ENCODE measurements at places on chromosomes 13 and 19.
A peak's percentile ranks its signal among the peaks of the same experiment; 100 is the strongest.

- DNase-seq: no peak
These were observed 261.3 kb downstream of the DACH1 start for GRCh38 chr13:71605744-71606143.

DNA sequence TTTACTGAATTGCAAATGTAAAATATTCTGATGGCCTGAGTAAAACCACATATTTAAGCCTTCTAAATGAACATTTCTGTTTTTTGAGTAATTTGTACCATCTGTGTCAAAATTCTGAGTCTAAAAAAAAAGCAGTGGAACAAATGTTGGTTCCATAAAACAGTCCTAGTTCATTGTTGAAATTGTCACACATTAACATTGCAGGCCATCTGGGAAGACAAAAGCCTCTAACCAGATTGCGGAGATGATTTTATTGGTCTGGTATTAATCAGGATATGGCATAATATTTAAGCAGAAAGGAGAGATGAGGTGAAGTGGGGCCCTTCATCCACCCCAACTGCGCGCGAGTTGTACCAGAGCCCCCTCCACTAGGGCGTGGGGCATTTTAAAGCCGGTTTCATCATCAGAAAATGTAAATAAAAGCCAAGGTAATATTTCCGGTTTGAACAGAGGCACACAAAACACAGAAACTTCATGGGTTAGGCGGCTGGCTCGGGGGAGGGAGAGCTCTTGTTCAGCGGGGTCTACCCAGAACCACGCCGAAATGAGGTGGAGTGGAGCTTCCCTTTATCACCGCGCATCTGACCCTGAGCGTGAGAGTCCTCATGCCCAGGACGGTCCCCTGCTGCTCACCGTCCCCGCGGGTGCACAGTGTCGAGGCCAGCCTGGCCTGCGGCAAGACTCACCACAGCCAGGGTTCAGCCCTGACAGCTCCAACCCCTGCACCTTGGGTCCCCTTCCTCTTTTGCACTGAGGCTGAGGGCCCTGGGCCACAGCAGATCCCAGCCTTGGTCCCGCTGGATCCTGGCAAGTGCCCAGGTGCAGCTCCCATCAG is 169.2 kb downstream of the URI1 start:
- peak; percentile 4 for DNase-seq

- DNase-seq: no peak
These were observed 233.0 kb upstream of the PRR20A start for GRCh38 chr13:56907766-56908165.

DNA sequence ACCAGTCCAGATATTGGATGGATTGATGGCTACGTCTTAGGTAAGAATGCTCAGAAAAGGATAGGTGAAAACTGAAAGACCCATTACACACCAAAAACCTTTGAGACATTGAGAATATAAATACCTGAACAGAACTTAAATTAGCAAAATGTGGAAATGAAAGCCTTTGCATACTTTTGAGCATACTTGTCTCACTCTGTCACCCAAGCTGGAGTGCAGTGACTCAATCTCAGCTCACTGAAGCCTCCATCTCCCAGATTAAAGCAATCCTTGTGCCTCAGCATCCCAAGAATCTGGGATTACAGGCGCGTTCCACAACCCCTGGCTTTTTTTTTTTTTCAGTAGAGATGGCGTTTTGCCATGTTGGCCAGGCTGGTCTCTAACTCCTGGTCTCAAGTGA is 695.3 kb downstream of the DACH1 start:
- no peak for DNase-seq

GRCh38 chr13:25874907-25875306 is 176.9 kb downstream of the SHISA2 start:
- DNase-seq: no peak

DNA sequence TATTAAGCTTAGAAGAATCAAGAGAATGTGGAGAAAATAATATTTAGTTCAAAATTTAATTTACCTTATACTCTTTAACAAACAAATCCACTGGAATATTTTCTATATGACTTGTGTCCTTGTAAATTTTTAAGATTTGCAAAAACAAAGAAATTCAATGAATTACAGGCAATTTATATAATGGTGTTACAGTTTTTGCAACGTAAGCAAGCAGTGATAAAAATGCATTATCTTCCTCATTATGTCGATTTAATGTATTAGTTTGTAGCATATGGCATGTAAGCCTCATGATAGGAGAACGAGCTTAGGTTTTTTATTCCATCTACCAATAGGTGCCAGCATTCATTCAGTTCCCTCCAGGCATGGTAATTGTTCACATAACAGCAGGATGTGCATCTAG is 100.0 kb upstream of the PCDH9 start:
- no peak for DNase-seq

DNA sequence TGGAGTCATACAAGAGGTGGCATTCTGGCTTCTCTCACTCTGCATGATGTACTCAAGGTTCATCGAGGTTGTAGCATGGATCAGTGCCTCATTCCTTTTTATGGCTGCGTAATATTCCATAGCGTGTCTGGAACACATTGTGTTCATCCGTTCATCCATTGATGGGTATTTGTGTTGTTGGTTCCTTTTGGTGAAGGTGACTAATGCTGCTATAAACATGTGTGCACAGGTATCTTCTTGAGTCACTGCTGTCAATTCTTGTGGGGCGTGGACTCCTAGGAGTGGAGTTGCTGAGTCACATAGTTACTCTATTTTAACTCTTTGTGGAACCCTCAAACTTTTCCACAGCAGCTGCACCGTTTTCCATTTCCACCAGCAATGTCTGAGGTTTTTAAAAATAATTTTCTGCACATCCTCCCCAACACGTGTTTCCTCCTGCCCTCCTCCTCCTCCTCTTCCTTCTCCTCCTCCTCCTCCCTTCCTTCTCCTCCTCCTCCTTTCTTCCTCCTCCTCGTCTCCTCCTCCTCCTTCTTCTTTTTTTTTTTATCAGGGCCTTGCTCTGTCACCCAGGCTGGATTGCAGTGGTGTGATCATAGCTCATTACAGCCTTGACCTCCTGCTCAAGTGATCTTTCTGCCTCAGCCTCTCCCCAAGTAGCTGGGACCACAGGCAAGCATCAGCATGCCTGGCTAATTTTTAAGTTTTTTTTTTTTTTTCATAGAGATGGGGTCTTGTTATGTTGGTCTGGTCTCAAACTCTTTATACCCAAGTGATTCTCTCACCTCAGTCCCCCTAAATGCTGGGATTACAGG is 2.0 kb upstream of the TMEM221 start:
- no peak for DNase-seq

DNA sequence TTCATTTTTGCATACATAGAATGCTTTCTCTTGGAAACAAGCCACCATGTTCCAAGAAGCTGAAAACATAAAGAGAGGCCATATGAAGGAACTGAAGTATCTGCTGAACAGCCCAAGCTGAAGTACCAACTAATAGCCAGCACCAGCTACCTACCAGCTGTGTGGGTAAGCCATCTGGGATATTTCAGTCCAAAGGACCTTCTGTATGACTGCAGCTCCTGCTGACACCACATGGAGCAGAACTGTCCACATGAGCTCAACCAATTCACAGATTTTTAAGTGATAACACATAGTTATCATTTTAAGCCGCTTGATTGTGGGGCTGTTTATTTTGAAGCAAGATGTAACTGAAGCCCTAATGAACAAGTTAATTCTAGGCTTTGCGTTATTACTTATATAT is 621.1 kb upstream of the KLHL1 start:
- no peak for DNase-seq

DNA sequence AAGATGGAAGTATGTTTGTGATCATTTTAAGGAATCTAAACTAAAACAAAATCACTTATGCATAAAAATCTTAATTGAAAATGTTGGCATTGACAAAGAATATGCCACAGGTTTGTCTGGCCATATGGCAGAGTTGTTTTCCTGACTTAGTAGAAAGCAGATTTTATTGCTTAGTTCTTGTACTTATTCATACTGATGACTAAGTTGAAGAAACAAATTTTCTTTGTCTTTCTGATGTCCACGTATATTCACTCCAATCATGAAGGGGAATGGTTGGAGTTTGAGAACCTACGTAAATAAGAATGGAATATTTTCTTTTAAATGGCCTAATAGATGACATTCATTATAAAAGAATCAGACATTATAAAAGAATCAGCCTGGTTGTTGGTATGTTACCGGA is 8.0 kb upstream of the GPC6 start:
- no peak for DNase-seq

DNA sequence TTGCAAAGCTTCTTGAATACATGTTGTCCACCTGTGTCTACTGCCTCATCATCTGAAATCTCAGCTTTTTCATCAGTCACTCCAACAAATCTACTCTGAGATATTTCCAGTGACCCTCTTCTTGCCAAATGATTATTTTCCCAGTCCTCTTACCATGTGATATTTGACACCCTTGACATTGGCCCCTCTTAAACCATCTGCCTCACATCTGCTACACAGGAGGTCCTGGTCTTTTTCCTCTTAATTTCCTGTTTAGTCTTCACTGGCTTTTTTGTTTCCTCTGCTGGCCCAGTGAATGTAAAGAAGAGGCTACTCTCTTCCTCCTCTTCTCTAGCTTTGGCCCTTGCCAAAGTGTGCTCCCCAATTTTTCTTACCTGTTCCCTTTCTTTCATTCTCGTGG is 218.7 kb downstream of the DNAJC15 start:
- DNase-seq: no peak

GRCh38 chr13:79775830-79776229 is 294.9 kb downstream of the NDFIP2 start:
- DNase-seq: peak; percentile 80

DNA sequence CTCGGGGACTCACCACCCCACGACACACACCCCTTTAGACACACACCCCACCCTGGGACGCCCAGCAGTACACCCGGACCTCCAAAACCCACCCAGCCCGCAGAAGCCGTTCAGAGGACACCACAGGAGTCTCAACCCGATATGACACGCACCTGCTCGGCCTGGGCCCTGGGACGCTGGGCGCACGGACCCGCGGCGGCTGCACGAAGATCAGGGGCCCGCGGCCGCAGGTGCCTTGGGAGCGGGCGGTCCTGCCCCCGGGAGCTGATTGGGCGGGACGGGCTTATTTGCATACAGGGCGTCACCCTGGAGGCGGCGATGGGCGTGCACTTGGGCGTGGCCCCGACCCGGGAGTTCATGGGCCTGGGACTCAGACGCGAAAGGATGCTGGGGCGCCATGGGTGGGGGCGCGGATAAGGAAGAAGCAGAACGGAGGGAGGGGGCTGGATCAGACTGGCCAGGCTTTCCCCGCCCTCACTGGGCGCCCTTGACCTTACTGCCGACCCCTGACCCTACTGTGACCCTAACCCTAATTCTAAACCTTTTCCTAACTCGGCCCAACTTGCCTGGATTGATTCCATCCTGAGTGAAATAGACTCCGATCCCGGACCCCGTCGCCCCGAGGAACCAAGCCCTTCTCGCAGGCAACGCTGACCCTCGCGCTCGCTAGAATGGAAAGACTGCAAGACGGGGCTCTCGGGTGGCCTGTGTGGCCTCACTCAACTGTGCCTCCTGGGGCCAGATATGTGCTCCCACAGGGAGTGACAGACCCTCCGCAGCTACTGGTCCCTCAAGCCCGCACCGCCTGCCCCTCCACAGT is at the start of gene MEF2B:
MEF2B (minus strand) TSS at position 211 of the 820 bp plus-strand sequence. CDS start 19,528 bp downstream, outside the sequence.
- peak; percentile 56 for DNase-seq

DNA sequence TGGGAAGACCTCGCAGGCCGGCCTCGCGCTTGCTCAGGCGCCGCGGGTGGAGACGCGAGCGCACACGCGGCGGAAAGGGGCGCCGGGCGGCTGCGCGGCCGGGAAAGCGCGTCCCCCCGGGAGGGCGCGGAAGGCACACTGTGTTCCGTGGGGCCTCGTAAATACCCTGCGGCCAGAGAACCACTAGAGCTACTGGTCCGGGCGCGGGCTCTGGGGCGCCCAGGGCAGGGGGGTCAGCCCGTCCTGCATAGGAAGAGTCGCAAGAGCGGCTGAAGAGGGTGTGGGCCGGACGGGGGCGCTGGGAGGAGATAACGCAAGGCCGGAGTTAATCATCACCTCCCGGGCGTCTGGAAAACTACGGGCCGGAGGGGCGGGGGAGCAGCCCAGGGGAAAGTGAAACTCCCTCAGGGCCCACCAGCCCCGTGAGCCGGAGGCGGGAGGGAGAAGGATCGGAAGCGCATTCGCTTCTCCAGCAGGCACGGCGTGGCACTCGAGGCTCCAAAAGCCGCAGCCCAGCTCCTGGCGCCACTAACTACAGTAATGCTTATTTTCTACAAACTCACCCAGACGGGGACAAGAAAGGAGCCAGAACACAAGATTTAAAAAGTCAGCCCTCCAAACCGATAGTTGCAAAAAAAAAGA is 1.1 kb upstream of the WBP4 start:
- peak; percentile 91 for DNase-seq

- DNase-seq: peak; percentile 92
These were observed 6.1 kb downstream of the SACS start for GRCh38 chr13:23427342-23427843.

- no peak for DNase-seq
These were observed 179.2 kb downstream of the NHLRC3 start for GRCh38 chr13:39217471-39217870.

GRCh38 chr19:55209693-55210472 is 582 bp upstream of the PTPRH start:
- DNase-seq: peak; percentile 92

DNA sequence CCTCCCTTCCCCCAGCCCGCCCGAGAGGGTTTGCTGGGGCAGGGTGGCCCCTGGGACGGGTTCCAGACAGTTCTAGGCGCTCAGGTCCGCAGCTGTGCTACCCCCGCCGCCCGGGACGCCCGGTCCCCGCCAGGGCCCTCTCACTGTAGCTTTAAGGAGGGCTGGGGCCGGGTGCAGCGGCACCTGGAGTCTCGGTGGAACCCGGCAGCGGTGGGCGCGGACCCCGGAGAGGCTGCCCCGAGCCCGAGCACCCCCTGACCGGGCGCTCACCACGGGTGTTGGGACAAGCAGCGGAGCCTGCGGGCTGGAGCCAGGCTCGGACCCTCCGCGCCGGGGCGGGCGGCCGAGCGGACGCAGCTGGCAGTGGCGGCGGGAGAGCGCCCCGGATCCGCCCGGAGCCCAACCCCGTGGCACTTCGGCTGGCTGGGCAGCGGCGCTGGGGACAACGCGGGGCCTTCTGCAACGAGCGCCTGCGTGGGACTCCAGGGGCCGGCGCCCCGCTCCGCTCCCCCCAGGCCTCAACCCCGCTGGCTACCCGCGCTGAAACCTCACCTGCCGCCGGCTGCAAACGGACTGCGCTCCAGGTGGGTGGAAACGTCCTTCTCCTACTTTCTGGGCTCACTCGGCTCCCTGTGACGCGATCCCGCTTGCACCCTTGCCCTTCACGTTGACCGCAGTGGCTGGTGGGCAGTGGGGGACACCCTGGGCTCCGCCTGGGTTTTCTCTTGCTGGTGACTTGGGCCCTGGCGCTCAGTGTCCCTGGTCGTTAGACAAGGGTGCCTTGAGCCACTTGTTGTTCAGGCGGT is 81.1 kb downstream of the ZNF429 start:
- no peak for DNase-seq

- DNase-seq: peak; percentile 64
These were observed 96.8 kb upstream of the WASF3 start for GRCh38 chr13:26460648-26461047.

DNA sequence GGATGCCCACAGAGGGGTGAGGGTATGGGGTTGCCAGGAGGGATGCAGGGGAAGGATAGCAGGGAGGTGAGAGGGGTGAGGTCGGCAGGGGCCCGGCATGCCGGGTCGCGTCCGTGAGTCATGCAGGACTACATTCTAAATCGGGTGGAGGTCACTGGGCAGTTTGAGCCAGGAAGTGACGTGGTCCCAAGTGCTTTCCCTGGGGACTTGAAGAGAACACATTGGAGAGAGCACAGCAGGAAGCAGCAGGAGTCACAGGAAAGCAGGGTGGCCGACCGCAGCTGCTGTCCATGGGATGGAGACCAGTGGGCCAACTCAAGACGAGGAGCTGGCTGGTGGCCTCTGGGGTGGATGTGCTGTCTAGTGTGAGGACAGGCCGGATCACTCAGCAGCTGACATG is 92.0 kb upstream of the WASF3 start:
- no peak for DNase-seq

Measured in fibroblast of upper back skin (primary cell).